ENCODE measurements at places on chromosomes 3 and 15. TPM values are rescaled to one million over a fixed set of nuclear protein-coding genes. Genes with fewer than 3 reads are reported as not detected.

The TOP2B gene
- 266 TPM for total RNA-seq

The COLQ gene
- 5.3 TPM for total RNA-seq

The TNNC1 gene
- total RNA-seq: 6.5 TPM

The PTX3 gene
- 4.6 TPM for total RNA-seq

The TM4SF18 gene
- 26.1 TPM for total RNA-seq

The SEMA5B gene
- not detected for total RNA-seq

The REC114 gene
- not detected for total RNA-seq

The PRSS50 gene
- under 0.01 TPM for total RNA-seq

The GUCA1C gene
- not detected for total RNA-seq

The XYLB gene
- 2.3 TPM for total RNA-seq

The C15orf62 gene
- not detected for total RNA-seq

The ADAMTS7 gene
- total RNA-seq: 102 TPM

The B3GALNT1 gene
- total RNA-seq: not detected

The SLC22A14 gene
- not detected for total RNA-seq

The SLC6A20 gene
- total RNA-seq: 0.58 TPM

The STXBP5L gene
- total RNA-seq: 0.55 TPM

The TTLL13 gene
- total RNA-seq: not detected

The PYGO1 gene
- 15.2 TPM for total RNA-seq

The ACY1 gene
- total RNA-seq: 38.3 TPM

The ADGRG7 gene
- total RNA-seq: not detected

The BMF gene
- total RNA-seq: 10.8 TPM

The ATP11B gene
- 83.0 TPM for total RNA-seq

The AHSG gene
- total RNA-seq: not detected

The MSL2 gene
- 25.0 TPM for total RNA-seq

The ABI3BP gene
- 5.5 TPM for total RNA-seq

The CHST13 gene
- 12.5 TPM for total RNA-seq

The PDCD6IP gene
- 102 TPM for total RNA-seq

The BOC gene
- total RNA-seq: 39.1 TPM

The CCR1 gene
- 2.6 TPM for total RNA-seq

The TMIE gene
- total RNA-seq: not detected

The GOLGA8S gene
- 0.58 TPM for total RNA-seq

The SERP1 gene
- total RNA-seq: 155 TPM

The ANKRD63 gene
- not detected for total RNA-seq

The IL5RA gene
- total RNA-seq: not detected

The SLC12A8 gene
- 15.2 TPM for total RNA-seq

The ZIC1 gene
- total RNA-seq: not detected

The SHC4 gene
- total RNA-seq: 1.8 TPM

The SPINK8 gene
- total RNA-seq: not detected

The BCHE gene
- total RNA-seq: 1.3 TPM

The DUOXA2 gene
- total RNA-seq: 34.4 TPM

The LRRC31 gene
- 1.8 TPM for total RNA-seq

The CHRM5 gene
- total RNA-seq: not detected

The ALDH1L1 gene
- total RNA-seq: 4.3 TPM

The DHFR2 gene
- 1.4 TPM for total RNA-seq

The PRR23E gene
- not detected for total RNA-seq

The XIRP1 gene
- not detected for total RNA-seq

The CATSPER2 gene
- 7.8 TPM for total RNA-seq

The GNB4 gene
- 35.6 TPM for total RNA-seq

The HIGD2B gene
- not detected for total RNA-seq

The ATP10A gene
- 1.8 TPM for total RNA-seq
